ENCODE measurements at places on chromosomes 13 and 19.
A peak's percentile ranks its signal among the peaks of the same experiment; 100 is the strongest.

DNA sequence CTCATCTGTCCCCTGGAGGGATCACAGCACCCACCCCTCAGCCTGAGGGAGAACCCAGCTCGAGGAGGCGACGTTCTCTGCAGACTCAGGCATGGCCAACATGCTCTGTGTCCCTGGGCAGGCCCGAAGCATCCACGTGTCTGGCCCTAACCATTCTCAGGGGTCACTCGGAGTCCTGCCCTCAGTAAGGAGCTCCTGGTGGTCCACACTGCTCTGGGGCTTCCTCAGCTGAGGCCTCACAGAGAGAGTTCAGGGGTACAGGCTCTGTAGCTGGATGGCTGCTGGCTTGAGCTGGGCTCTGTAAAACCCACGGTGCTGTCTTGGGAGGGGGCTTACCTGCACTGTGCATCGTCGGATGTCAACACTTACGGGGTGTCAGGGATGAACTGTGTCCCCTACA lies 4.4 kb upstream of the SIGLEC8 start:
- DNase-seq: no peak

GRCh38 chr13:65468628-65469027 lies 1761.5 kb downstream of the PCDH9 start:
- DNase-seq: no peak

GRCh38 chr19:37855098-37855497 lies 51.3 kb downstream of the WDR87 start:
- no peak for DNase-seq

- DNase-seq: no peak
Measured at GRCh38 chr13:44104969-44105368, 225.3 kb downstream of the LACC1 start.

GRCh38 chr13:20128459-20128931 lies 32.4 kb downstream of the GJA3 start:
- DNase-seq: no peak

- no peak for DNase-seq
Measured at GRCh38 chr19:50657222-50657669, 8.0 kb downstream of the C19orf81 start.

DNA sequence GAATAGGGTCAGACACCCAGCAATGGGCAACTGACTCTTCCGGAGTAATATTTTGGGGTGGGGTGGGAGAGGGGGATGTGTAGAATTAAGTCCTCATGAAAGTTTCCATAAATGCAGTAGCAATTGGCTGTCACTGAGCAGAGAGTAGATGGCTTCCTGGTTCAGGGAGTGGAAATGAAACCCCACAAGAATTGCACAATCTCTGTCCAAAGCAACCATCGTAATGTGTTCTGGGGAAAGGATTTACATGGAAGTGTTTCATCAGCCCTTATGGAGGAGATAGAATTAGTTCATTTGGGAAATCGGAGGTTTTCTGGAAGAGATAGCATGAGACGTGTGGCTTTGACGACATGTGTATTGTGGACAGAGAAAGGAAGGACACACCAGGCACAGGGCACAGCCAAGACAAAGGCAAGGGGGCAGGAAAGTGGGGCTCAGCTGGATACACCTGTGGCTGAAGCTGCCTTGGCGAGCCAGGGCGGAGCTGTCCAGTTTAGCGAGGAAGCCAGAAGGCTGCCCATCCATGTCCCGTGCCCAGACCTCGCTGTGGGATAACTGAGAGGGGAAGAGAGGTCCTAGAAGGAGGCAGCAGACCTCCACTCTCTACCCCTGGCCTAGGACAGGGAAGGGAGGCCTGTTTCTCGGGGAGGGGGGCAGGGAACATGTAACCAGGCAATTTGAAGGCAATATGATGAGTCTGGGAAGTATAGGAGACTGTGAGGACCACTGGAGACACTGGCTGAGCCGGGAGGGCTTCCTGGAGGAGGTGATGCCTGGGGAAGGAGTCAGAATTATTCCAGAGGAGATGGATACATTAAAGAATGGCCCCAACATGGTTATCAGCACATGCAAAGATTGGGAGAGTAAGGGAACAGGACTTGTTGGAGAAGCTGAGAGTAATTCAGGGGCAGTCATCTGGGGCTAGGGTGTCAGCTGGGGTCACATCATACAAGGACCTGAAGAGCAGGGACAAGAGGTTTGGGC lies 2.6 kb upstream of the CLEC4G start:
- DNase-seq: no peak

GRCh38 chr13:67827992-67828391 lies 597.9 kb upstream of the PCDH9 start:
- DNase-seq: no peak

DNA sequence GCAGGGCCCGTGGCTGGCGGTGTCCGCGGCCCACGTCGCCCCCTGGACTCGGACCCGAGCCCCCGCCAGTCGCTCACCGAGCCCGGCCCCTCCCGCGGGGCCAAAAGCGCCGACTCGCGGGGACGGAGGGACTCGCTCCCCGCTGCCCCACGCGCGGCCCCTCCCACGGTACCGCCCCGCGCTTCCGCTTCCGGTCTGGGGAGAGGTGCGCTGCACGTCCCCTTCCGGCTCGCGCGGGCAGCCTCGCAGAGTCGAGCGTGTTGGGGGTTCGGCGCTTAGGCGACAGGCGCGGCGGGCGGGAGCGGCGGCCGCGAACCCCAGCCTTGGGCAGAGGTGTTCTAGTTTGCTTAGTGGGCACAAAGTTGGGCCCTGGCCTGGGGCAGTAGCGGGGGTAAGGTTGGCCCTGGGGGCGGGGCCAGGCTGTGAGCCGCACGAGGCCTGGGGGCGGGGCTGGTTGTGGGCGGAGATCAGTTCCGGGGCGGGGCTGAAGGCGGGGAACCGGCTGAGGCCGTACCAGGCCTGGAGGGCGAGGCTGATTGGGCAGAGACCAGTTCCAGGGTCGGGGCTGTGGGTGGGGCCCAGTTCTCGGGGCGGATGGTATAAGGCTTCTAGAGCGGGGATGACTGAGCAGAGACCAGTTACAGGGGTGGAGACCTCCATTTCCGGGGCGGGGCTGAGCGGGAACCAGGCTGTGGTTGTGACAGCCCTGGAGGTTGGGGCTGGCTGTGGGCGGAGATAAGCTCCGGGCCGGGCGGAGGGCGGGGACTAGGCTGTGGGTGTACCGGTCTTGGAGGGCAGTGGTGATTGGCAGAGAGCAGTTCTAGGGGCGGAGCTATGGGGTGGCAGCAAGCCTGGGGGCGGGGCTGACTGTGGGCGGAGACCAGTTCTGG lies at the start of the genes MBD3L1 and ZNF558:
Gene MBD3L1 (plus strand): TSS at position 246 of the 890 bp plus-strand sequence. CDS start 10,302 bp downstream, outside the sequence.
Gene ZNF558 (minus strand): TSS at position 173 of the 890 bp plus-strand sequence. CDS start 9,645 bp downstream, outside the sequence.
- DNase-seq: peak; percentile 95

GRCh38 chr19:28883241-28883693 lies 329.7 kb downstream of the UQCRFS1 start:
- no peak for DNase-seq

DNA sequence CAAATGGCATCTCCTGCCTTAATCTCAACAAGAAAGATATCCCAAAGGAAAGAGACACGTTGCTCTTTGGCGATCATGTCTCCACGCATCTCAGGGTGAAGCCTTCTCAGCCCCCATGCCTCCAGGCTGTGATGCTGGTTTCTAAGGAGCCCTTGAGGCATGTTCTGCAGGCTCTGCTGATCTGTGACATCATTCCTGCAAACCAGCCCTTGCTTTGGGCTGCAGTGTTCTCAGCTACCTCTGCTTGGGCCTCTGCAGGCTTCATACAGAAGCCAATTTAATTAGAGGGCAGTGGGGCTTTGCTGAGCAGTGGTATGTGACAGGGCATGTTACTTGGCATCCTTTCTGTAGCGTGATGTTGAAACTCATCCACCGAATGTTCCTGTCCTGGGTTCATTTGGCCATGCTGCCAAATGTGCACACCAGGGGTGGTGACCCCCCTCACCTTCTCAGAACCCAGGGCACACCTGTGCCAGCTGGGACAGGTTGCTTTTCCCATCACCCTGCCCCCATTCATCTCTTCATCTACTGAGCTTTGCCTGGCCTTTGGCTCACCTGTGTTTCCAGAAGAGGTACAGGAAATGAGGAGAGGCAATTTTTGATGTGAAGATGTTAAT lies 230.9 kb downstream of the TEX29 start:
- no peak for DNase-seq

DNA sequence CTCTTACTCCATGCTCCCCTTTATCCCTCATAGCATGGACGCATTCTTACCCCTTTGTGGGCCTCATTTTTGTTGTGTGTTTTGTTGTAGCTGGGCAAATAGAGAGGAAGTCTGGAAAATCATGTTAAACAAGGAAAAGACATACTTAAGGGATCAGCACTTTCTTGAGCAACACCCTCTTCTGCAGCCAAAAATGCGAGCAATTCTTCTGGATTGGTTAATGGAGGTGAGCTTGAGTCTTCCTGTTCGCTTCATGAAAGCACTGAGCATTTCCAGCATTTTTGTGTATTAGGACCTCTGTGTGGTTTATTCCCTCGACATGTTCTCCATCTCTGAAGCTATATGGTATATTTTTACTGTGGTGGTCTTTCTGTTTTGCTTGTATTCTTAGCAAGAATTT lies 5.5 kb downstream of the CCNE1 start:
- no peak for DNase-seq

GRCh38 chr19:53868091-53868891 lies 608 bp downstream of the MYADM start:
- DNase-seq: no peak

DNA sequence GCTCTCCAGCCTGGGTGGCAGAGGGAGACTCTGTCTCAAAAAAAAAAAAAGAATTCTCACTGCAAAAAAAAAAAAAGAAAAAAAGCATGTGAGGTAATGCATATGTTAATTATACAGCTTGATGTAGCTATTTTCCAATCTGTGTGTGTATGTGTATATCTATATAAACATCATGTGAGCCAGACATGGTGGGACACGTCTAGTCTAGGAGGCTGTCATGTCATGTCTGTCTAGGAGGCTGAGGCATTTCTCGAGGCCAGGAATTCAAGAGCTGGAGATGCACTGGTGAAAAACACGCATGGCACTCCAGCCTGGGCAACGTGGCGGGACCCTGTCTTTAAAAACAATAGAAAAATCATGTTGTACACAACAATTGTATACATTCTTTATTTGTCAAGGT lies 6.9 kb upstream of the SBK3 start:
- DNase-seq: no peak

- no peak for DNase-seq
Measured at GRCh38 chr19:29309637-29310036, 96.7 kb upstream of the UQCRFS1 start.

DNA sequence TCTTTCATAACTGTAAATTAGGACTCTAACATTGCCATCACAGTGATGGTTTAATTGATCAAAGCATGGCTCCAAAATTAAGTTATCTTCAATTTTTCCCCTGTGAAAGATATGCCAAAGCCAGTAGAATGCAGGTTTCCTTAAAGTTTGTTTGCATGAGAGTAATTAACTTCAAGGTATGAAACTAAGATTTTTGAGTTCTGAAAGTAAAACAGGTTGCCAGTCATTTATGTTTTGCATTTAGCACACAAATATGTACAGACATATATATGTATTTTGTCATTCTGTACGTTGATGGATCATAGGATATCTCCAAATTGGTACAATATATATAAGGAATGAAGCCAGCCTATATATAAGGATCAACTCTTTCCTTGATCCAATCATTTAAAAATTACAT lies 23.6 kb upstream of the NDFIP2 start:
- no peak for DNase-seq

GRCh38 chr19:51686171-51686570 lies 7.0 kb upstream of the SPACA6 start:
- no peak for DNase-seq

DNA sequence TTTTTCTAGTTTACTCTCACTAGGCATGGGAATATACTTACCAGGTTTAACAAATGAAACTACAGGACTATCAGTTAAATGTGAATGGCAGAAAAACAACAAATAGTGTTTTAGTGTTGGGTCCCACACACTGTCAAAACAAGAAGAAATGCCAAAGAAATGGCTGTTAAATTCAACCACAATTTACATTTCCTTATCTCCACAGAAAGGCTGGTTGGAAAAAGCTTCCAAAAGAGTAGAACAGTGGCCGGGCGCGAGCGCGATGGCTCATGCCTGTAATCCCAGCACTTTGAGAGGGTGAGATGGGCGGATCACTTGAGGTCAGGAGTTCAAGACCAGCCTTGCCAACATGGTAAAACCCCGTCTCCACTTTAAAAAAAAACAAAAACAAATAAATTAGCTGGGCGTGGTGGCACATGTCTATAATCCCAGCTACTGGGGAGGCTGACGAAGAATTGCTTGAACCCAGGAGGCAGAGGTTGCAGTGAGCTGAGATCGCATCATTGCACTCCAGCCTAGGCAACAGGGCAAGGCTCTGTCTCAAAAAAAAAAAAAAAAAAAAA lies 66.5 kb downstream of the SERP2 start:
- no peak for DNase-seq

- no peak for DNase-seq
Measured at GRCh38 chr13:35127466-35127865, 185.4 kb downstream of the NBEA start.

DNA sequence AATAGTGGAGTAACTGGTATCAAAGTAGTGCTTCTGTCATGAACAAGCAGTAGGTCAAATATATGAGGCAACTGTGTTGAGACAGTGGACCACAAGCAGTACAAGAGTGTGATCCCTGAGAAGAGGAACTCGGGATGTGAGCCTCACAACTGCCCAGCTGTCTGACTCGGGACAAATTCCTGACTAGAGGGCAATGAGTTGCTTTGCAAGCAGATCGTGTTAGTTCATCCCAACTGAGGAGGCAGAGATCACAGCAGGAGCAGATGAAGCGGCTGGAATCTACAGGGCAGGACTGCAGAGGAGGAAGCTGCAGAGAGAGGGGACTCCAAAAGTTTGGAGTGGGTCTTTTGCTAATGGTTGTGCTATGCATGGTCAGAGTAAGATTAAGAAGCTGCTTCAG lies 741.1 kb downstream of the DIAPH3 start:
- DNase-seq: no peak

- no peak for DNase-seq
Measured at GRCh38 chr19:35206379-35206778, 22.2 kb downstream of the FAM187B start.

DNA sequence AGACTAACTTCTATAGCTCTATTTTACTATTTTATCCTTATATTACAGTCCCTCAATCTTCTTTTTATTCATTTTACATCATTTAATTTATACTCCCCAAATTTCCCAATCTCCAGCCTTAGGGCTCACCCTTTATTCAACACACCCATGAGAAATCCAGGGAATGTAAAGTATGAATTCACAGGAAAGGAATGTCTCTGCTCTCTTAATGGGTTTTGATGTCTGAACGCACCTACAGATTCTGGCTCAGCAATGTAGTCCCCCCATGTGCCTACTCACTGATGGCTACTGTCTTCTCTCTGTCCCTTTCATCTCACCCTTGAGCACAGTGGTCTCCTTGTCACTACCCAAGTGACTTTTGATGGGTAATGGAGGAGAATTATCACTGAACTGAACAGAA lies 32.8 kb downstream of the TNFSF13B start:
- DNase-seq: no peak

DNA sequence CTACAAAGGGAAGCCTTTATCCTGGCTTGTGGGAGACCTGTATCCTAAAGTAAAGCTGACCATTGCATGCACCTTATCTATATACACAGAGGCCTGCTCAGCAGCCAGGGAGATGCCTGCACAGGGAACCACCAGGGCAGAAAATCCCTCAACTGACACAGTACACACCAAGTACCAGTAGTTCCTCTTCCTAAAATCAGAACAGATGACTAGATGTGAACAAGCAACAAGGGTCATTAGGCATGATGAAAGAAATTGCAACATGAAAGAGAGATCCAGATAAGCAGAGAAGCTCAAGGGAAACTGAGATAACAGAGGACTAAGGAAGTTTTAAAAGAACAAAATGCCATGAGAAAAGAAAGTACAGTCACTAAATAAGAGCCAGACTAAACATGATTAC lies 39.7 kb upstream of the SLC7A9 start:
- DNase-seq: no peak
